ENCODE measurements at places on chromosomes 7 and 10.

- no peak for DNase-seq
Observed at GRCh38 chr10:115063701-115064658, 29.2 kb upstream of the ATRNL1 start.

DNA sequence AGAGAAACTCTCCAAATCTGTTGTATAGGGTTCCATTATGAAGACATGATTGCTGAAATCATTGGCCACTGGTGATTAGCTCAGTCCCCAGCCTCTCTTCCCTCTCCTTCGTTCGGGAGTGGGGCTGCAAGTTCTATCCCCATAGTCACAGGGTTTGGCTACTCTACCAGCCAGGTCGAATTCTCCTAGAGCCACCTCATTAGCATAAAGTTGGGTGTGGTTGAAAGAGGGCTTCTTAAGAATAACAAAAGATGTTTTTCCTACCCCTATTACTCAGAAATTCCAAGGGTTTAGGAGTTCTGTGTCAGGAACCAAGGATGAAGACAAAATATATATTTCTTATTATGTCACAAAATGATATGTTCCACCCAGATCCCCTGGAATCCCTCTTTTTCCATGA is 166.2 kb upstream of the YAE1 start:
- DNase-seq = no peak

- DNase-seq = no peak
Observed at GRCh38 chr7:14009453-14010418, 20.3 kb upstream of the ETV1 start.

DNA sequence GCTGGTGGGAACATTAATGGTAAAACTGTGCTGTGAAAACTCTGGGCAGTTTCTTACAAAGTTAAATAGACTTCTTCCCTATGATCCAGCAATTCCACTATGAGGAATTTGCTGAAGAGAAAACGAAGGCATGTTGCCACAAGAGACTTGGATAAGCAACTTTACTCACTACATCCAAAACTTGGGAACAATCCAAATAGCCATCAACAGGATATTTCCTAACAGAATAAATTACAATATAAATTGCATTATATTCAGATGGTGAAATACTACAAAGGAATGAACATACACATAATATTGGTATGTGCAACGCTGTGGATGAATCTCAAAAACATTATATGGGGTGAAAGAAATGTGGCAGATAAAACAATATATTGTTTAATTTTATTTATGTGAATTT is 21.4 kb upstream of the MKI67 start:
- no peak for DNase-seq

- no peak for DNase-seq
Observed at GRCh38 chr7:29289156-29290021, 94.8 kb downstream of the CHN2 start.

DNA sequence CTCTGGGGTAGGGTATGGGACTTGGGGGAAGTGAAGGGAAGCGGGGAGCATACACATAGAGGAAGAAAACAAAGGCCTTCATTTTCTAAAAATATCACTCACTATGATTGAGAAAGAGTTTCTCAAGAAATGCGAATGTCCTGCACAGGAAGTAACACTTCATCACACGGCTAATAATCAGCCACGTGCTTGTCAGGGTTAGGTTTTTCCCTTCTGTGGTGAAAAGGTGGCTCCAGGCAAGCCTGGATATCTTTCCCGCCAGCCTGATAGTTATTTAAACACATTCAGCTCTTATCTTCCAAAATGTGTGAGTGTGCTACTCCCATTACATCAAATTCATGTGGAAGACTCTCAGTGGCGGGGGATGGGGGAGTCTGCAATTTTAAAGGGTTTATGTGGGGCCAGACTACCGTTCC is 166.4 kb upstream of the ADO start:
- no peak for DNase-seq

DNA sequence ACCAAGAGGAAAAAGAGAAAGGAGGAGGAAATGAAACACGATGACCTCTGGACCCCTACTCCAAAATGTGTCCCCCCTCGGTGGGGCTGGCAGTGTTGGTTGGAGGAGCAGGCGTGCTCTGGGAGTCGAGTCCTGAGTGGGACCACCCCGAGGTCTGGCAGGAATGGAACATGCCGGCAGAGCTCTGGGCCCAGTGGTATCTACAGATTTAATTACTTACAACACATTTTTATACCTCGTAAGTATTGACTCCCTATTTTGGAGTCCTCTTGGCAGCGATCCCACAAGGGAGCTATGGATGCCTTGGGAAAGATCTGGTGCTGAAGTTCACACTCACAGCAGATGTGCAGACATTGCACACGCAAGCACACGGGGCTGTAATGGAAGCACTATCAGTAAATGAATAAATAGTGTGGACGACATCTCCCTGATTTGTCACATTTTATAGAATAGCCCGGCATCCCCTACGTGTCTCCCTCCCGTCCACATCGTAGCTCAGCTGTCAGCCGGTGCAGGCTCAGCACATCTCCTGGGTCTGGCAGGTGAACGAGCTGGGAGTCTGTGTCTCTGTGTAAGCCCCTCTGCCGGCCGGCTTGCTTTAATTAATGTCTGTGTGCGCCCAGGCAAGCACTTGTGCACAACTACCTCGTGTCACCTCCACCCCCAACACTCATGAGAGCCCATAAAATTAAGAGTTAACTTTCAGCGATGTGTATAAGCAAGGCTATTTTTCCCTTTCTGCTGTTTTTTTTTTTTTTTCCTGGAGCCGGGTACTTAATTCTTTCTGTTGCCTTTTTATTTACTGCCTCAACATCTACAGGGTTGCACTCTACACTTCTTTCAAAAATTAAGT is 603.2 kb downstream of the LRMDA start:
- no peak for DNase-seq

DNA sequence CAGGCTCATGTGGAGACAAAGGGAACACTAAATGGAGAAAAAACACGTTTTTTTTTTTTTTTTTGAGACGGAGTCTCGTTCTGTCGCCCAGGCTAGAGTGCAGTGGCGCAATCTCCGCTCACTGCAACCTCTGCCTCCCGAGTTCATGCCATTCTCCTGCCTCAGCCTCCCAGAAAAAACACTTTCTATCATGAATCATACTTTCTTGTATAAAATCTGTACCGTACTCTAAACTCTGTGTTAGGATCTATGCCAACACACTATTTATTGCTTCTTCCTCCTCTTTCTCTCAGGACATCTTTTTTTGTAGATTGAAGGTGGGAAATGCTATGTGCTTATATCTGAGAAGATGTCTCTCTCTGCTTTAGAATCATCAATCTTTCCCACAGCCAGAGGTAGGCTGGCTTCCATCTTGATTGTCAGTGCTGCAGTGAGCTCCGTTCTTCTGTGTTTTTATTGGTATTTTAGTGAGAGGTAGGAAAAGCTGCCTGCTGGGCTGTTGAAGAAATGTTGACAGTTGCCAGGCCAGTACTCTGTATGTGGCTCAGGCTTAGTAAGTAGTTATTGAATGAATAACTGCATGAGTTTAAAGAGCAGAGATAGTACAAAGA is 101.1 kb downstream of the GPR85 start:
- DNase-seq = no peak

- no peak for DNase-seq
Observed at GRCh38 chr10:50636618-50637579, 13.1 kb upstream of the SGMS1 start.

- DNase-seq = no peak
Observed at GRCh38 chr10:97117372-97117771, 68.4 kb downstream of the SLIT1 start.

GRCh38 chr7:23710000-23710399 is at the start of gene STK31:
TSS of gene STK31 (plus strand) at chr7:23710219. CDS start at chr7:23710286, 67 bp downstream.
- DNase-seq = no peak

DNA sequence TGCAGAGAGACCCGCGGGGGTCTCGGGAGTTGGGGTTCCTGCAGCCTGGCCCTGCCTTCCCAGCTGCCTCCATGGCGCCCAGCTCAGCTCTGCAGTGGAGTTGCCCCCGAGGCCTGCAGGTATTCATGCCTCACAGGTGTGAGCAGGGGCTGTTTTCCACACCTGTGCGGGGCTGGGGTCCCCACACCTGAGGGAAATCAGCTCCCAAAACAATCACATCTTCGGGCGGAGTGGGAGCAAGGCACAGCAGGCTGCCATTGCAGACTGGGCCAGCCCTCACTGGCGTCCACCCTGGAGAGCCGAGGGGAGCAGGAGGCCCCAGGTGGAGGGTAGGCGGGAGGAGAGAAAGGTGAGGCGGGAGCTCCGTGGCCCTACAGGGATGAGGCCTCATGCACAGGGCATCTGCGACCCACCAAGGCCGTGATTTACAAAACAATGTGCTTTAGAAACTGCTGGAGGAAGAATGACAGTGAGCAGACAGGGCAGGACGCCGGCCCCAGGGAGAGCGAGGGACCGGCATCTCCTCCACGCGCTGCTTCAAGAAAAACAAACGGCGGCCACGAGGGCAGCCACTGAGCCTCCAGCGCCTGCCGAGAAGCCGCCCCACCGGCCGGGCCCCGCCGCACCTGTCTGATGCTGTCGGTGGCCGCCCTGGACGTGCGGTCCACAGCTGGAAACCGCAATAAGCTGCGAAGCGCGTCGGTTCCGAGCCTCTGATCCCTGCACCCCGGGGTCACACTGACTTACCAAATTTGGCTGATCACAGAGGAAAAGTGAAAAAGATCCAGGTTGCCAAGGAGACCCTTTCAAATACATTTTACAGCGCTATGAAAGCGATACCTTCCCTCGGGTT is 53.0 kb upstream of the PDGFA start:
- no peak for DNase-seq

GRCh38 chr7:22411977-22412693 is 55.2 kb upstream of the RAPGEF5 start:
- DNase-seq = no peak

DNA sequence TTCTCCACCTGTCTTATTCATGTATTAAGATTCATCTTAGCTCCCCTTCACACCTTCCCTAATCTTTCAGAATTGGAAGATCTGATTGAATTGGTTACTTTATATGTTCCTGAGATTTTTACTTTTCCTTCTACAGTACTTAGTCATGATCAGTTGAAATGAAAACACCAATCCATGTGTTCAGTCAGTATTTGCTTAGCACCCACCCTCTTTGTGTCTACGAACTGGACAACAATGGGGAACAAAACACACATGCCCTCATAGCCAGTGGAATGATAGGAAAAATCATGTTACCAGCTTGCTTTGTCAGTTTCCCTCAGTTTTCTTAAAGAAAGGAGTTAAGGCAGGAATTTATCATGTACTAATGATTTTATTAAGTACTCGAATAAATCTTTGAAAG is 2.0 kb downstream of the MASTL start:
- no peak for DNase-seq

GRCh38 chr10:33532901-33533300 is 198.4 kb upstream of the NRP1 start:
- DNase-seq = no peak

DNA sequence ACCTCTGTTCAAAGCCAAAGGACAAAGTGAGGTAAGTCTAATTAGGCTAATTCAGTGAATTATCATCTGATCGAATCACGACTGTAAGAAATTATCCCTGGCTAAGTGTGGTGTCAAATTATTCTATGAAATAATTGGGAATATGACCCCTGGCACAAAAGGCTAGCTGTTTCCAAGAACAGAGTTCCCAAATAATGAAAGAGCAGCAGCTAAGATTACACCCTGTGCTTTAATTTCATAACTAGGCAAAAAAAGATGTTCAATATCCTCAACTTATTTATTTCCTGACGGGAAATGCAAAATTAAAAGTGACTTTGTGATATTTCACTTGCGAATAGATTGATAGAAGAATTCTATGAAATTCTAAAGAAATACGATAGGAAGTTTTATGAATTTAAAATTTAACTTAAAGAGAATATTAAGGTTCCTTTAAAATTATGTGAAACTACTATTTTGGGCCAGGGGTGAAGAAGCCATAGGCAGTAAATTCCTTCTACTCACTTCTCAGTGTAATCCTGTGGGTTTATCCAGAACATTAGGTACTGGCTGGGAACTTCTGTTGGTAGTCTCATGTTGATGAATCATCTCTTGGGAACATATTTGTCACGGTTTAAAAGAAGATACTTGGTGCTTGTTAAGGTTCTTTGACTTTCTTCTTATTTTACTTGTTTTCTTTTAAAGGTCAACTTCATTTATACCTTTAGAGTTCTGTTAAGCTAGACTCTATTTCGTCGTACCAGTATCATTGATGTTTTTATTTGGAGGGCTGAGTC is 148.5 kb downstream of the POLR1F start:
- DNase-seq = no peak

GRCh38 chr10:56585447-56586171 is 224.6 kb upstream of the ZWINT start:
- DNase-seq = no peak

- peak; percentile 55 for DNase-seq
Observed at GRCh38 chr7:8125680-8126444, 136.1 kb downstream of the ICA1 start.

DNA sequence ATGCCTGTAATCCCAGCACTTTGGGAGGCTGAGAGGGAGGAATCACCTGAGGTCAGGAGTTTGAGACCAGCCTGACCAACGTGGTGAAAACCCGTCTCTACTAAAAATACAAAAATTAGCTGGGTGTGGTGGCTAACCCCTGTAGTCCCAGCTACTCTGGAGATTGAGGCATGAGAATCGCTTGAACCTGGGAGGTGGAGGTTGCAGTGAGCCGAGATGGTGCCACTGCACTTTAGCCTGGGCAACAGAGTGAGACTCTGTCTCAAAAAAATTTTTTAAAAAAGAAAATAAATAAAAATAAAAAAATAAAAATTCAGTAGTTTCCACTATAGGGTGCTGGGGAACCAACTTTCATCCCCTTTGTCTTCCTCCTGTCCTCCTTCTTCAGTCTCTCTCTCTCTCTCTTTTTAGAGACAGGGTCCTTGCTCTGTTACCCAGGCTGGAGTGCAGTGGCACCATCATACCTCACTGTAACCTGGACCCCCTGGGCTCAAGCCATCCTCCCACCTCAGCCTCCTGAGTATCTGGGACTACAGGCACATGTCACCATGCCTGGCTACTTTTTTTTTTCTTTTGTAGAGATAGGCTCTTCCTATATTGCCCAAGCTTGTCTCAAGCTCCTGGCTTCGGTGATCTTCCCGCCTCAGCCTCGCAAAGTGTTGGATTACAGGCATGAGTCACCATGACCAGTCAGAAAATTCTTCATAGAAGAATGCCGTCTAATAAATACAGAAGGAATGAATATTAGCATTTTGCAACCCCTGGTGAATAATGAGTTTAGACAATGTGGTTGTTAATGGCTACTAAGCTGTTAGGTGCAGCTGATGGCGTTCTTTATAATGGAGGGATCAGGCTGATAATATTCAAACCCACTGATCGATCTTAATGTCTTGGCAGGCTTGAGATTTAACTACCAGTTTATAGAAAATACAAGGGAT is 20.6 kb downstream of the RBM20 start:
- no peak for DNase-seq

DNA sequence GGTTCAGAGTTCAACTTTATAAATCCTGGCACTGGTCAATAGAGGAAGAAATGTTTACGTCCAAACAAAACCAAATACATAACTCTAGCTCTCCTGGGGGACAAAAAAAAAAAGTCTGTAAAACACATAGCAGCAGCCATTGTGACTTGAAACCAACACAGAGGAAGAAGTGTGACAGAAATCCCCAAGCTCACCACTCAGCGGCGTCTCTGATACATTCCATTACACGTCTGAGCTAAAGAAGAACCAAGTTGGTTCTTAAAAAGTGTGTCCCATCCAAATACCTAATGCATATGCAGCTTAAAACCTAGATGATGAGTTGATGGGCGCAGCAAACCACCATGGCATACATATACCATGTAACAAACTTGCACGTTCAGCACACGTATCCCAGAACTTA is 58.3 kb upstream of the NANOS1 start:
- no peak for DNase-seq

GRCh38 chr7:153682628-153683027 is 369.6 kb upstream of the DPP6 start:
- DNase-seq = no peak

GRCh38 chr7:142535123-142535779 is 214.0 kb upstream of the PRSS1 start:
- peak; percentile 68 for DNase-seq

GRCh38 chr7:142528608-142529408 is 220.5 kb upstream of the PRSS1 start:
- DNase-seq = no peak
